ENCODE measurements at places on chromosomes 5 and 9. TPM values are rescaled to one million over a fixed set of nuclear protein-coding genes. Genes with fewer than 3 reads are reported as not detected.

DNA sequence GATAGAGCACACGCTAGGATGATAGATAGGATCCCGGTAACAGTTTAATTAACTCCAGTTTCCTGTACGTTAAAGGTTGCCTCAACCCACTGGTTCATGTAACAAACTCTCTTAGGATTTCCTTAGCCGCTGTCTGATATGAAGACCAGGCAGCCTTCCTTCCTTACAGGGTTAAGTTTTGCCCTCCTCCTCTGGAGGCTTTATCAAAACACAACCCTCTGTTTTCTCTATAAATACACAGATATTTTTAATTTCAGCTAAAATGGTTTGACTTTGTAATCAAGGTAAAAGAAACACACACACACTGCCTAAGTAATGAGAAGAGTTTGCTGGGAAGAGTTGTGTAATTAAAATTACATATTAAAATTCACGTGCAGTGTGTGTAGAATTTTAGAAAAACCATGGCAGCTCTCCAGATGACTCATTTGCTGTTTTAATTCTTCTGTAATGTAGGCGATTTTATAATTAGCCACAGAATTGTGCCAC lies 369.8 kb downstream of the CSNK1G3 start:
- H3K4me1 ChIP-seq: no peaks in the 10 kb centered on the region
- no peak for DNase-seq
- no peak overlapping the region for H3K27ac ChIP-seq
- H3K4me3 ChIP-seq: no peak overlapping the region

- no peaks in the 10 kb centered on the region for H3K4me1 ChIP-seq
- H3K36me3 ChIP-seq: peaks cover 3% of the 10 kb centered on the region
- H3K27me3 ChIP-seq: no peaks in the 10 kb centered on the region
- DNase-seq: no peak
Observed at GRCh38 chr5:171858303-171858702, 72.7 kb downstream of the SMIM23 start.

GRCh38 chr9:6884101-6884500 lies 126.3 kb downstream of the KDM4C start:
- H3K4me1 ChIP-seq: no peaks in the 10 kb centered on the region
- H3K4me3 ChIP-seq: no peak overlapping the region
- no peak for DNase-seq
- H3K27ac ChIP-seq: no peak overlapping the region
- H3K36me3 ChIP-seq: no peaks in the 10 kb centered on the region

DNA sequence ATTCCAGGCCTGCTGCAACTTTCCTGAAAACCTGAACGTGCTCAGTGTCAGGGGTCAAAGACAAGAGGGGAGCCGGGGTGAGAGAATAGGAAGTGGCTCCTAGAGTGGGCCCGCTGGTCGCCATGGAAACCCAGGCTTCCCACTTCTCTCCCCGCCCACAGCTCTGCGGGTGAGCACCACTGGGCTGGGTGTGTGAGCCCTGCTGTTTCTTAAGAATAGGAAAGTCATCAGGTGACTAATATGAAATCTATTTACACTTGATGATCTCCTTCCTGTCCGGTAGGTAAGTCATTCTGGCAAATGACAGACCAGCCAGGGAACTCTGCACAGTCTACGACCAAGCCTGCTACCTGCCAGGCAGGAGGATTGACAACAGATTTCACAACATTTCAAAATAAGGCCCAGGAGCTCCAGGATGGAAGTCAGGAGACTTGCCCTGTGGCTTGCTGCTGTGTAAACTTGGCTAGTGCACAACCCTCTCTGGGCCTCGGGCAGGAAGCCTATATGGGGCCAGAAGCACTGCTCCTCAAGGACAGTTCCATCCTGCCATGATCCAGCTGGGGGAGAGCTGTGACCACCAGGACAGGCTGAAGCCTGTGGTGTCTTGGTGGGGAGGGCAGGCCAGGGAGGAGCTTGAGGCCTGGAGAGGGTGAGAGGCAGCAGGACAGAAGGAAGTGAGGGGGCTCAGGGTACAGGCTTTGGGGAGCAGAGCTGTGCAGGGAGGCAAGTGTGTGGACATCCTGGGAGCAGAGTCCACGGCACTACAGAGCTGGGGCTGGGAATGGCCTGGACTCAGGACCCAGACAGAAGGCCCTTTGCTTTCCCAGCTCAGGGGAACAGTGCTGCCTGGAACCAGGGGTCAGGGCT lies 60.6 kb downstream of the SHB start:
- no peaks in the 10 kb centered on the region for H3K27me3 ChIP-seq
- no peaks in the 10 kb centered on the region for H3K36me3 ChIP-seq
- H3K4me1 ChIP-seq: peaks cover 10% of the 10 kb centered on the region

- H3K4me3 ChIP-seq: no peak overlapping the region
- H3K36me3 ChIP-seq: no peaks in the 10 kb centered on the region
- no peaks in the 10 kb centered on the region for H3K4me1 ChIP-seq
Observed at GRCh38 chr9:33430942-33431341, 16.5 kb downstream of the AQP3 start.

GRCh38 chr5:120447706-120448239 lies 16.3 kb upstream of the PRR16 start:
- no peaks in the 10 kb centered on the region for H3K4me1 ChIP-seq
- DNase-seq: no peak
- H3K36me3 ChIP-seq: no peaks in the 10 kb centered on the region
- no peak overlapping the region for H3K27ac ChIP-seq

MEIKIN gene
- total RNA-seq: not detected

ROPN1L gene
- total RNA-seq: 0.32 TPM

PCDHB12 gene
- total RNA-seq: 1.4 TPM

GFI1B gene
- not detected for total RNA-seq

SPINK4 gene
- 6.6 TPM for total RNA-seq

PSMB7 gene
- total RNA-seq: 17.9 TPM
